ENCODE measurements at places on chromosomes 13 and 19. TPM values are rescaled to one million over a fixed set of nuclear protein-coding genes. Genes with fewer than 3 reads are reported as not detected.

Gene OR4F17
- total RNA-seq: not detected

Gene TMPRSS9
- total RNA-seq: 1.1 TPM

Gene ANKRD24
- total RNA-seq: 0.72 TPM

Gene ACER1
- not detected for total RNA-seq

Gene COX7A1
- total RNA-seq: 13.6 TPM

Gene IGFL2
- not detected for total RNA-seq

Gene TMEM150B
- 0.29 TPM for total RNA-seq

Gene ZNF419
- total RNA-seq: 19.9 TPM

Gene TSHZ3
- total RNA-seq: 9.4 TPM

Gene SERP2
- 6.5 TPM for total RNA-seq

Gene MUC16
- not detected for total RNA-seq

Gene ZNF470
- 4.7 TPM for total RNA-seq

Gene CEACAM21
- not detected for total RNA-seq

Gene FFAR2
- not detected for total RNA-seq

Gene MFSD12
- 104 TPM for total RNA-seq

Gene OVOL3
- not detected for total RNA-seq

Gene ARL11
- total RNA-seq: not detected

Gene TINCR
- total RNA-seq: under 0.01 TPM

Gene EPS8L1
- total RNA-seq: 1.1 TPM

Gene INSR
- 44.2 TPM for total RNA-seq

Gene TUBA3C
- total RNA-seq: not detected

Gene LILRA6
- total RNA-seq: not detected

Gene HCST
- total RNA-seq: 0.36 TPM

Gene LSR
- total RNA-seq: 0.29 TPM

Gene KLK1
- total RNA-seq: not detected

Gene PCDH20
- not detected for total RNA-seq

Gene KLK14
- total RNA-seq: not detected

Gene LYL1
- 0.36 TPM for total RNA-seq

Gene SIGLEC8
- not detected for total RNA-seq

Gene CNN1
- total RNA-seq: 7.1 TPM

Gene TEX101
- not detected for total RNA-seq

Gene DHX34
- total RNA-seq: 10.9 TPM

Gene SLC6A16
- total RNA-seq: 1.2 TPM

Gene ZNF154
- 7.6 TPM for total RNA-seq

Gene IL4I1
- total RNA-seq: 0.29 TPM

Gene EDDM13
- not detected for total RNA-seq

Gene PSPN
- 1.2 TPM for total RNA-seq

Gene ATP1A3
- under 0.01 TPM for total RNA-seq

Gene ALOX5AP
- total RNA-seq: not detected

Gene ZNF571
- 5.6 TPM for total RNA-seq

Measured in osteoblast (primary cell).